ENCODE measurements at places on chromosomes 11 and 22.
A peak's percentile ranks its signal among the peaks of the same experiment; 100 is the strongest.

GRCh38 chr11:69007975-69008381 is 5.1 kb downstream of the MRGPRF start:
- H3K27me3 ChIP-seq, result no peaks in the 10 kb centered on the region
- peak; percentile 37 for DNase-seq
- no peak overlapping the region for H3K27ac ChIP-seq

GRCh38 chr11:46410021-46410420 is 18.4 kb upstream of the CHRM4 start:
- peaks cover 61% of the 10 kb centered on the region for H3K36me3 ChIP-seq
- peak; percentile 84 for DNase-seq
- H3K4me1 ChIP-seq, result peaks cover 17% of the 10 kb centered on the region

DNA sequence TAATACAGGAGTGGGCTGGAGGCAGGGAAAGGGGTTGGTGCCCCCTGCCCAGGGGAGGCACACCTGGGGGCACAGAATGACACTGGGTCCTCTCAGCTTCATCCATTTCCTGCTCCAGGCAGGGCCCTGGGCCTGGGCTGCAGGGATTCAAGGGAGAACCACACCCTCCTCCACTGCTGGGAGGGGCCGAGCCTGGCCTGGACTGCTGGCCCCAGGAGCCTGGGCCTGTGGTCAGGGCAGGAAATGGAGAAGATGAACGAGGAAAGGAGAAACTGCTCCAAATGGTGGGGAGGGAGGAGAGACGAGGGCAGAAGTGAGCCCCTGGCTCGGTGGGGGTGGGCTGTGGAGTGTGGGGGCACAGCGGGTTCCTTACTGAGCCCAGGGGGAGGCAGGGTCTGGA is 38.1 kb upstream of the KCNQ1OT1 start:
- H3K27ac ChIP-seq, result no peak overlapping the region
- no peaks in the 10 kb centered on the region for H3K36me3 ChIP-seq
- peaks cover 8% of the 10 kb centered on the region for H3K4me1 ChIP-seq
- H3K4me3 ChIP-seq, result no peak overlapping the region
- DNase-seq, result no peak

- peak overlapping the region; percentile 13 for H3K4me3 ChIP-seq
- H3K4me1 ChIP-seq, result peaks cover 14% of the 10 kb centered on the region
- peak; percentile 92 for DNase-seq
- H3K36me3 ChIP-seq, result no peaks in the 10 kb centered on the region
- no peaks in the 10 kb centered on the region for H3K27me3 ChIP-seq
Measured at GRCh38 chr11:62508336-62509058, 38.1 kb downstream of the AHNAK start.

DNA sequence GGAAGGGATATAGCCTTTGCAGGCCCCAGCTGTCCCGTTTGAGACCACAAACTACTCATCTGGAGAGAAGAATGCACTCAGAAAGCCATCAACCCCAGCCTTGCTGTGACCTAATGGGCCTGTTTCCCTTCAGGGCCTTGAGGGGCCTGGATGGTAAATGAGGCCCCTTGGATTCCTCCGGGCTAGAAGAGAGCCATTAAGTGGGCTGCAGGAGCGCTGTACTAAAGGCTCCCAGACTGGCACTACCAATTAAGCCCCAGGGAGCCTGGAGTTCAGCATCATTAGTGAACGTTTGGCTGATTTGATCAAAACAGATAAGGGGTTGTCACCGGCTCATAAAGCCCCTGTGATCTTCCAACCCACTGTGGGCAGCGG is 23.0 kb downstream of the CD5 start:
- no peak for DNase-seq
- H3K36me3 ChIP-seq, result no peaks in the 10 kb centered on the region
- H3K27ac ChIP-seq, result no peak overlapping the region
- no peak overlapping the region for H3K4me3 ChIP-seq

- no peaks in the 10 kb centered on the region for H3K36me3 ChIP-seq
- no peaks in the 10 kb centered on the region for H3K27me3 ChIP-seq
- H3K4me3 ChIP-seq, result no peak overlapping the region
- H3K27ac ChIP-seq, result no peak overlapping the region
- DNase-seq, result peak; percentile 87
Measured at GRCh38 chr22:39098026-39098425, 982 bp downstream of the APOBEC3H start.

- no peaks in the 10 kb centered on the region for H3K27me3 ChIP-seq
- H3K4me3 ChIP-seq, result no peak overlapping the region
- no peak overlapping the region for H3K27ac ChIP-seq
- DNase-seq, result no peak
Measured at GRCh38 chr11:133360860-133361688, 171.2 kb downstream of the OPCML start.

DNA sequence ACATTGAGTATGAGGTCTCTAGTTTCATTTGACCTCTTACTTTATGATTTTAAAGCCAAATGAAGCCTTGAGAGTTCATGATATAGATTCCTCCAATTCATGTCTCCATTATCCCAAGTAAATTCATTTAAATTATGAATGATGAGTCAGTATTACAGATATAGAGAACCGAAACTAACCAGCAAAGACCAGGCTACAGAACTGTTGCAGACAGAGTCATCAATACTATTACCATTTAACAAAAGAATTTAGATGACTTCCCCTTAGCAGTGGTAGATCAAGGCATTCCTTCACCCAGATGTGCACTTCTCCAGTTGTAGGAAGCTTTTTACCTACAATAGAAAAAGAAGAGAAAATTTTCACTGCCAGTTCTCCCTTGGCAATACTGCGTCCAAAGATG is 11.8 kb upstream of the CCDC89 start:
- no peaks in the 10 kb centered on the region for H3K4me1 ChIP-seq
- H3K27me3 ChIP-seq, result no peaks in the 10 kb centered on the region
- H3K36me3 ChIP-seq, result no peaks in the 10 kb centered on the region
- H3K27ac ChIP-seq, result no peak overlapping the region
- DNase-seq, result no peak

DNA sequence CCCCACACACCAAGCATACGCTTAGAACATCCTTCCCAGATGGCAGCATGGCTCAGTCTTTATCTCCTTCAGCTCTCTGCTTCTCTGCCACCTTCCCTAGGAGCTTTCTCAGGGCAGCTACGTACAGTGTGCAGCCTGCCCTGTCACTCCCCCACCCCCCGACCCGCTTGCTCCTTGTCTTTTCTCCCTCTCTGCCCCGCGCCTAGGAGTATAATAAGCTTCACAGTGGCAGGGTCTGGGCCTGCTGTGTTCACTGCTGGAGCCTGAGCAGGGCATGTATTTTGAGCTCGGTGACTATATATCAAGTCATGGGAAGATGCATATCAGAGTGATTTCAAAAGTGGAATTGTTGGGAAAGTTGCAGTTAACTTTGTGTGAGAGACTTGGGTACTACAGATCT is 55.8 kb upstream of the ADSL start:
- H3K4me3 ChIP-seq, result no peak overlapping the region
- H3K27ac ChIP-seq, result peak overlapping the region; percentile 61

DNA sequence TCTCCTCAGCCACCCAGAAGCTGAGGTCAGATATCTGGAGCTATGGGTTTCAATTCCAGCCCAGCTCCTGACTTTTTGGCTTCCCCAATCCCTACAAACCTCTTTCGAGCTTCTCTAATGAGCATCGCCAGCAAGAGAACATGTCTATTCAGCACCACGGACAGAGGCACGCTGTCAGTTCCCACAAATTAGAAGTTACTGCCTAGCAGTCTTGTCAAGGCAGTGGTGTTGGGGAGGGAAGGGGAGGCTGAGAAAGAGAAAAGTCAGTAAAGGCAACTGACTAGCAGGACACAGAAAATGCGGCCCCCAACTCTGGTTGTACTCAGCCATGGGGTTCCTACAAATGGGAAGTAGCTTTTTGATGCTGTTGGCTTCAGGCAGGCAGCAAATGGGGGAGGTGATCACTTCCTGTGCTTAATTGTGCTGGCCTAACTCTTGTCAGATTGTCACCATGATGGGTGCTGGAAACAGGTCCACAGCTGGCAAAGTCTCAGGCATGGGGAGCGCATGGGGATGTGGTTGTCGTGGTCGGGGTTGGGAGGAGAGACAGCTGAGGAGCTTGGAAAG is 205.9 kb downstream of the ST3GAL4 start:
- peak; percentile 93 for DNase-seq
- no peak overlapping the region for H3K4me3 ChIP-seq
- no peaks in the 10 kb centered on the region for H3K36me3 ChIP-seq
- no peaks in the 10 kb centered on the region for H3K27me3 ChIP-seq
- H3K27ac ChIP-seq, result no peak overlapping the region

DNA sequence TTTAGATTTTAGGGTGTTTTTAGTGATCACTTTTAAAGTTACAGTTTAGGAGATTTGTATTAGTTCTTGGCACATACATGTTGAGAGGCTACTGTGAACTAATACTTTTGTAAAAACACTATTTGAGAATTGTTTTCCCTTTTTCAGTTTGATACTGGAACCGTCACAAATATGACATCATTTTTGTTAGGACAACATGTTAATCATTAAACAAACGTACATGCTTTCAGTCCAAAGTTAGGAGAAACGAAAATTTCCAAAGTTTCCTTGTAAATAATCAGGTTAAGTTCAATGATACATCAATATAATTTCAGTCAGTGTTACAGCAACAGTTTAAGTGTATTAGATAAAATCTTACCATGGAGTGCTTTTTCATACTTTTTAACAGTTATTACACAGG is 53.1 kb downstream of the SPECC1L start:
- DNase-seq, result no peak
- H3K4me1 ChIP-seq, result no peaks in the 10 kb centered on the region

DNA sequence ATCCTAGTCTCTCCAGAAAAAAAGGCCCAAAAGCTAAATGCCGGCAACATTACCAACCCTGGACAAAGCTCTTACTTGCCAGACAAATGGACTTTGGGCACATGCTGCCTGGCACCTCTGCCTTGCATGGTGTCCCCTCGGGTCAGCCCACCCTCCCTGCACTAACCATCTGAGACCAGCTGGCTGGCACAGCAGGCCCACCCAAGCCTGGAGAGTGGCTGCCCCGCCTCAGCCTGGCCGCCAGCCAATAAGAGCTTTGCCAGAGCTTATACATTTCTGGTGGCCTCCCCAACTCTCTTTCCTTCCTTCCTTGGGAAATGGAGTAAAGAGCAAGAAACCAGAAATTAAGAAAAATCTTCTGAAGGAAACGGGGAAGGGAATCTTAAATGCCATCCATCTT is 24.5 kb downstream of the MCHR1 start:
- DNase-seq, result no peak
- no peaks in the 10 kb centered on the region for H3K4me1 ChIP-seq
- no peak overlapping the region for H3K4me3 ChIP-seq
- H3K36me3 ChIP-seq, result no peaks in the 10 kb centered on the region

DNA sequence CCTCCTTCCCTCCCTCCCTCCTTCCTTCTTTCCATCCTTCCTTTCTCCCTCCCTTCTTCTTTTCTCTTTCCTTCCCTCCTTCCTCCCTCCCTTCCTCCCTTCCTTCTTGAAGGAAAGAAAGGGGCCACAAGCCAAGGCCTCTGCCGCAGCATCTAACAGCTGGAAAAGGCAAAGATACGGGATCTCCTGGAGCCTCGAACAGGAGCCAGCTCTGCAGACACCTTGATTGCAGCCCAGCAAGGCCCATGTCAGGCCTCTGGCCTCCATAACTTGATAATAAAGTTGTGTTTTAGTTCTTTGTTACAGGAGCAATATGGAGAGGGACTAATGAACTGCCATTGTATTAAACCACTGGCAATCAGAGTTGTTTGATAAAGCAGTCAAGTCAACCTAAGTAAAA is 348.9 kb upstream of the B3GAT1 start:
- H3K36me3 ChIP-seq, result no peaks in the 10 kb centered on the region
- H3K27me3 ChIP-seq, result no peaks in the 10 kb centered on the region
- H3K4me3 ChIP-seq, result no peak overlapping the region
- no peaks in the 10 kb centered on the region for H3K4me1 ChIP-seq
- H3K27ac ChIP-seq, result no peak overlapping the region
- peak; percentile 10 for DNase-seq

DNA sequence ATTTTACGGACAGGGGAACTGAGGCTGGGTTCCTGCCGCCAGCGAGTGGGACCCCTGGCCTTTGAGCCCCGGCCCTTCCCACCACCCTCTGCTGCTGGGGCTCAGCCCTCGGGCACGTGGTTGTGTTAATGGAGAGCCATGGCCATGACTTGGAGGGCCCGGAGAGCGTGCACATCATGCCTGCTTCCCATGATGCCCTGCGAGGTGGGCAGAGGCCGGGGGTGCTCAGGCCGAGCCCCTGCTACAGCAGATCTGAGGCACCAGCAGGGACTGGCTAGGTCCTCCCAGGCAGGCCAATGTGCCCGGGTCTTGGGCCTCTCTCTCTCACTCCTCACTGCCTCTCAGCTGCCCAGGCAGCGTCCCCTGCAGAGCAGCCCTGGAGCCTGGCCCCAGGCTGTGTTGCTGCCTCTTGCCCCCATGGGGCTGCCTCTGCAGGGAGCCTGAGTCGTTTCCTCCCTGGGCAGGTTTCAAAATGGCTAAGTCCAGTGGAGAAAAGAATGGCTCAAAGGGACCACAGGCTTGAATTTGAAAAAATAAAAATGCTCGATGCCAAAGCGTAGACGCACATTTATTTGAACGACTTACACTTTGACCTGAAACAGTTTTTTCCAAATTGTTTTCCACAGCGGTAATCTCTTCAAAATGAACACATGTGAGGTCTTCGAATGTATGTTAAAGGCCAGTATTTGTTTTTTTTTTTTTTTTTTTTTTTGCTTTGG is 72.6 kb upstream of the CLDN5 start:
- H3K27ac ChIP-seq, result no peak overlapping the region
- no peaks in the 10 kb centered on the region for H3K27me3 ChIP-seq
- no peak overlapping the region for H3K4me3 ChIP-seq
- H3K4me1 ChIP-seq, result no peaks in the 10 kb centered on the region

DNA sequence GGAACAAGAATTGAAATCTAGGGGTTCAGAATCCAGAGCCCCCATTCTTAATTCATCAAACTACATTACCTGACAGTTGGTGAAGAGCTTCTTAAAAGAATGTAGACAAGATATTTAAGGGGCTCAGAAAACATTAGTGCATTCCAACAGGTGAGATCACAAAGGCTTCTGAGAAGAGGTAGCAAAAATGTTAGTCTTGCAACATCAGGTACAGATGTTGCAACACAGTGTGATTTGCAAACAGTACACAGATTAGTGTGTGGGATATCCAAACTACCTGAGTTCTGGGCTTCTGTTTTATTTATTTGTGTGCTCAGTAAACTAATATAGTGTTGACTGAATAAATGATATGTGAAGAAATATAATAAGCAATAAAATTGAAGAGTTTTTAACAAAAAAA is 11.8 kb downstream of the CASP4 start:
- H3K36me3 ChIP-seq, result no peaks in the 10 kb centered on the region
- H3K27ac ChIP-seq, result no peak overlapping the region
- no peak for DNase-seq
- no peak overlapping the region for H3K4me3 ChIP-seq
- H3K4me1 ChIP-seq, result no peaks in the 10 kb centered on the region

GRCh38 chr11:102620818-102621561 is 4.1 kb downstream of the MMP20 start:
- DNase-seq, result no peak
- peaks cover 5% of the 10 kb centered on the region for H3K27me3 ChIP-seq
- H3K27ac ChIP-seq, result no peak overlapping the region
- H3K4me1 ChIP-seq, result peaks cover 4% of the 10 kb centered on the region
- no peak overlapping the region for H3K4me3 ChIP-seq

GRCh38 chr22:47592791-47593190 is 830.3 kb downstream of the TBC1D22A start:
- no peak overlapping the region for H3K27ac ChIP-seq
- H3K36me3 ChIP-seq, result no peaks in the 10 kb centered on the region
- DNase-seq, result peak; percentile 10
- H3K4me1 ChIP-seq, result no peaks in the 10 kb centered on the region
- H3K27me3 ChIP-seq, result no peaks in the 10 kb centered on the region

- no peaks in the 10 kb centered on the region for H3K36me3 ChIP-seq
- peak; percentile 78 for DNase-seq
- no peak overlapping the region for H3K4me3 ChIP-seq
- H3K27me3 ChIP-seq, result no peaks in the 10 kb centered on the region
Measured at GRCh38 chr11:57885298-57886050, 123.9 kb downstream of the CTNND1 start.

- peaks cover 33% of the 10 kb centered on the region for H3K36me3 ChIP-seq
- DNase-seq, result no peak
Measured at GRCh38 chr11:93169143-93169542, 28.6 kb downstream of the SLC36A4 start.

Measured in endodermal cell (in vitro differentiated cells).